ENCODE measurements at places on chromosomes 3 and 15.

DNA sequence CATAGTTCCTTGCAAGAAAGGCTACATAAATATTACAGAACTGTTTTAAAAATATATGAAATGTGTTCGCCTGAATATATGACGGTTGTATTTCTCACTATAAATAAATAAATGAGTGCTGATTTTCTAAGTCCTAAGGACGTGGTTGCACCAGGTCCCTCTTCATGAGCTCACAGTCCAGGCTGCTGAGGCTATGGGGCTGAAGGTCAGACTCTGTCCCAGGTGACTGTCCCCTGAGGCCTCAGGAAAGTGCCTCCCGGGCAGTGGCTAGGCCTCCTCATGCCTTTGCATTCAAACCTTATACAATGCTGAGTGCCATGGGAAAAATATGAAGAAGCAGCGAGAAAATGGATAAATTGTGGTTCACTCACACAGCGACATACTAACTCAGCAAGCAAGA, 43.5 kb upstream of the SSR3 start:
- no peak for DNase-seq

GRCh38 chr3:4711680-4711992, 218.5 kb downstream of the ITPR1 start:
- DNase-seq, result no peak

DNA sequence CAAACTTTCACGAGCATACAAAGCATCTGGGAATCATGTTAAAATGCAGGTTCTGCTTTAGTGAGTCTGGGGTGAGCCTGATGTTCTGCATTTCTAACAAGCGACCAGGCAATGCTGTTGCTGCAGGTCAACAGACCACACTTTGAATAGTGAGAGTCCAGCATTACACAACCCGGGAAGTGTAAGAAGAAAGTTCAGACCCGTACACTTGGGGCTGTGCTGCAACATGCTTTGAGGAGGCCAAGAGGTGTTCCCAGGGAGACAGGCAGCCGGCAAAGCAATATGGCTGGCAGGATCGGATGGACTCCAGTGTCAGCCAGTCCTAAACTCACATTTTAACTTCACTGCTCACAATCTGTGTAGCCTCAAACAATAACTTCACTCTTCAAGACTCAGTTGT, 134.2 kb downstream of the LIPC start:
- no peak for DNase-seq

- no peak for DNase-seq
Measured at GRCh38 chr3:63687278-63688225, 35.1 kb downstream of the SNTN start.

- no peak for DNase-seq
Measured at GRCh38 chr15:98146031-98146820, 185.7 kb downstream of the ARRDC4 start.

DNA sequence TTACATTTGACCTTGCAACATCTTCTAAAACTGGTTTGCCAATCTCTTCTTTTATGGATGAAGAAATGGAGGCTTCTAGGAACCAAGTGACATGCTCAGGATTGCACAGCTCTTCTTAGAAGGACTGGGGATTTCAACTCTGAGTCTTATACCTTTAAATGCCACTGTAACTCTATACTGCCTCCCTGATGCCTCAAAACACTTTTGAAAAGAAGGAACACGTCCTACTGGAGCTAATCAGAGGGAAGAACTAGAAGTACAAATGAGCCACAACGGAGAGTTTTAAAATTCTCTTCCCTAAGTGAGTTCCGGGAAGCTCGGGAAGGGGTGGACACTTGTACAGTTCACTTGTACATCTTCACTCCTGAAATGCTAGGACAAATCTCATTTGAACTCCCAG, 949 bp upstream of the MITF start:
- DNase-seq, result no peak

Data from CD4-positive, alpha-beta T cell treated with Interleukin-1 beta for 1 hour (primary cell).